CD4-positive, alpha-beta memory T cell (primary cell): ENCODE measurements at places on chromosomes 4 and X.

DNA sequence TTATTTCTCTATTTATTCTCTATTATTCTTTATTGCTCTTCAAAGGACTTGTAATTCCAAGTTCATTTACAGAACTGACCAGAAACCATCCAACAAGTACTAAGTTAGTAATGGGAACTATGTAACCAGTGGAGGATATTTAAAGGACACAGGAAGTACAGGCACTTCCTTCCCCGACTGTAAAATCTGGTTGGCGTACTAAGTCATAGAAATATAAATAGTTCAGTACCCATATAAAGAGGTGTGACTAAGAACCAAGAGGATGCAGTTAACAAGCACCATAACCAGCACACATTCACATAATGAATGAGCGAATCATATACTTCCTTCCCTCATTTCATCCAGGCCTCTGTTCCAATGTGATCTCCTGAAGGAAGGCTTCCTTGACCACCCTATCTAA, 3.6 kb upstream of the EIF4E start:
- DNase-seq: no peak

- DNase-seq: no peak
Measured at GRCh38 chrX:16628946-16629595, 20.9 kb upstream of the S100G start.

DNA sequence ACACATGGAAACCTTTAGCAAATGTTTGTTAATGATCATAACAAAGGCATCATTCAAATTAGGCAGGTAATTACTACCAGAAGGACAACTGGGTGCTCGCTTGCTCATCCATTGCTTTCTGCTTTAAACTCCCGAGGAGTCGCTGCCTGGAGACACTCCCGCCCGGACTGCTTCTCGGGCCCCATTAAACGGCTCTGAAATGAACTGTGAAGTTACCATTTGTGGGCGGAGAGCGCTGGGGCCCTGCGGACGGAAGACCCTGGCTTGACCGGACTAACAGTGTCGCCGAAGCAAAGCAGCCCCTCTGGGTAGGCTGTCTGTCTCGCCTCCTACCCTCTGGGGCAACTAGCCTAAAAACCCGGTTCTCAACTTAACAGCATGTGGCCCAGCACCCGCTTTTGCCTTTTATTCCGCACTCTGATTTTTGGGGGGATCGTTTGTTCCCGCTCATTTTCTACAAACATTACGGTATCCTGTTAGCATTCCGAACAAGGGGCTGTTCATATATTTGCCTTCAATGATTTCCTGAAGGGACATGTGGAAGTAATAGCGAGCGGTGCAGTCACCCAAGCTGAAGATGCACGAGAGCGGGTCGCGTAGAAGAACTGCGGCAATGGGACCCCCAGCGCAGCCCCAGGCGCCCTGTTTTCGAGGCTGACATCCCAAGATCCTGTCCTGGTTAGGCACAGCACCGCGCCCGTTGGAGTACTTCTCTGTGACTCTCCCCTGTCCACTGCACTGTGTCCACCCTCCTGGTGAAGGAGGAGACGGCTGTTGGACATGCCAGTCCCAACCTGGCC, 1.6 kb upstream of the PDGFRA start:
- no peak for DNase-seq

DNA sequence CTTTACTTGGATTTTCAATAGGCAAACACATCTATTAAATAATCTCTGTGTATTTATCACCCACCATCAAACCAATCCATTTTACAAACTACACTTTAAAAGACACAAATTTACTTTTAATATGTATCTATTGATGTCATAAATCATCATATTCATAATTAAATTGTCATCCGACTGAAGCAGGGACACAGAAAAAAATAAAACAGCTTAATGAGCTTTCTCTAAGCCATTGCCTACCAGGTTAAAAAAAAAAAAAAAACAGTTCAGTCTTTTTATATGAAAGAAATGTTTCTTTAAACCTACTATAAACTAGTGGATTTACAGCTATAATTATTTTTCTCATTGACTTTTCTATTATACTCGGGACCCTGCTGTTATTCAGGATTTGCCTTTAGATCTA, 57.3 kb downstream of the PABPC4L start:
- DNase-seq: no peak

DNA sequence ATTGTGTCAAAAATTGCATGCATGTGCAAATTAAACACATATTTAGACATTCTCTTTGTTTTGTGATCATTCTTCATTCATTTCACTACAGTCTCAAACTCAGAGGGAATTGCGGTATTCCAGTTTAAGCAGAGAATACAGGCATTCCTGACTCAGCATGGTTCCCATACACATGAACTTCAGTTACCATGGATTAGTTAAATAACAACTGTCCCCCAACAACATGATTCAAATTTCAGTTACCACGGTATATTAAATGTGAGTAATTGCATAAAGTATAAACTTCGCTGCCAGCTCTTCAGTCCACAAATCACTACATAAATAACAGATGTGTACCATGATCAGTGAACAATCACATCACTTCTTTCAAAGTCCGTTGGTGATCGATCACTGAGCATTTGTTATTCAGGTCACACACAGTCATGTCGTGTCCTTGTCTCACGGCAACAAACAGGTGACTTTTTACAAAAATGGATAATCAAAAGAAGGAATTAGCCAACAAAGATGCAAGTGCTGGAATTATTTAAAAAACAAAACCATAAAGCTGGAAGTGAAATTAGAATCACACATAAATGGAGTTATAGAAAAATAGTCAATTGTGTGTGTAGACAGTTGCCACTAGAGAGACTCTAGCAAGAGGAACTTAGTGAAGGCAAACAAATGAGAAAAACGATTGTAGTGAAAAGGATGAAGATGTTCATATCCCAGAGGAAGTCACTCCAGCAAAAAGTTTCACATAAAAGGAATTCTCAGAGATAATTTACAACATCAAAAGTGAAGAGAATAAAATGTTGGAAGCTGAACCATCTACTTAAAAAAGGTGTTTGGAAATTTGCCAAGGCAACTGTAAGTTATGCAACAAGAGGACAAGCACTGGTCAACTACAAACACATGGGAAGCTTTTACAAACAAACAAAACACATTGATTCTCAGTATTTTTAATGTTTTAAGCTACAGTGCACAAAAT, 138.6 kb upstream of the SMARCAD1 start:
- DNase-seq: no peak
